IgD-negative memory B cell (primary cell): ENCODE measurements at places on chromosomes 16 and 17. TPM values are rescaled to one million over a fixed set of nuclear protein-coding genes. Genes with fewer than 3 reads are reported as not detected.

The TBC1D3I gene
- not detected for polyA plus RNA-seq

The HOXB3 gene
- 0.34 TPM for polyA plus RNA-seq

The MRTFB gene
- polyA plus RNA-seq: 6.6 TPM

The SRR gene
- 3.4 TPM for polyA plus RNA-seq

The CES5A gene
- polyA plus RNA-seq: not detected

The B3GNT9 gene
- 0.45 TPM for polyA plus RNA-seq

The KRT33A gene
- not detected for polyA plus RNA-seq

The CCDC40 gene
- polyA plus RNA-seq: not detected

The MYH13 gene
- polyA plus RNA-seq: not detected

The RRAD gene
- polyA plus RNA-seq: not detected
